ENCODE measurements at places on chromosomes 6 and 20.

GRCh38 chr20:17969278-17969883, 563 bp downstream of the MGME1 start:
- DNase-seq = no peak

- DNase-seq = no peak
Measured at GRCh38 chr6:4212588-4212987, 77.2 kb upstream of the ECI2 start.

DNA sequence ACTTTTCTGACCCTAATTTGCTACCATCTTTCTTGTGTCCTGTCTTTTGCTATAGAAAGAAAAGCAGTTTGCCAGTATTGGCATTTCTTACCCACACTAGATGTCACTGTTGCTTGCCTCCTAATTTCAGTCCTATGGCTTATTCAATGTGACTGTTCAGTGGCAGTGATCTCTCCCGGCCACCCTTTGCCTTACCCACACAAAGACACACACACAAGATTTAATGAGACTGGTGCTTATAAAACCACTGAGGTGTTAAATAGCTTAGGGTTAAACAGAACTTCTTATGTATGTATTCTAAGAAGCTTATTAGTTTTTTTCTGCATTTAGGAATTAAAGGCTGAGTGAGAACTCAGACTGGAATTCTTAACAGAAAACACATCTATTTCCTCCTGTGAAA, 233.6 kb upstream of the ASCC3 start:
- DNase-seq = no peak

DNA sequence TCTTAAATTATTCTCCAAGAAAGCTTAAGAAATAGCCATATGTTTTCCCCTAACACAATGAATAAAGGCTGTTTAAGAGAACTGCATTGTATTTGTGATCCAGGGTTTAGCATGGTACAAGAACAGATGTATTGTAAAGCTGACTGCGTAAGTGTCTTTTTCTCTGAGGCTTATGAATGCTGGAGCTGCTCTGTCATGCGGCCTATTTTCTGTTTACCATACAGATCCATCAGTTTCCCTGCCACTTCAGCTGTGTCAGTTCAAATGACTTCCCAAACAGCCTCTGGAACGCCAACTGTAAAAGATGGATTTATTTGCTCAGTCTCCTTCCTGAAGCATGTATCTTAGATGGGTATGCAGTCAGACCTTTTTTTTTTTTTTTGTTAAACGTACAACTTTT, 419.3 kb upstream of the HS3ST5 start:
- DNase-seq = no peak

DNA sequence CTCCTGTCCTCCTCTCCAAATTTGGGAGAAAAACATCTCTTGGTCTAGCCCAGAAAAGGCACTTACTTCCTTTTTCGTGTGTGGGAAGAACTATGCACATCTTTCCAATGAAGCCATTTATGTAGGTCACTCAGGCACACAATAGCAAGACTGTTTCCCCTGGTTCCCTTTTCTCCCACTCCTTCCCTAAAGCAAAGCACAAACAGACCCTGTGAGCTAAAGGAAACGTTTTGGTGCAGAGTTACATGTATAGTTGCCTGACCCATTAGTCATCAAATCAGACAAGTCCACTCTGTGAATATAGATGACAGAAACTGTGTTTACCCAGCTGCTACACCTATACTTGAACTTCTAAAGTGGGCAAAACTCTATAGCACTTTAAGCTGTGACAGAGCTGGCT, 474.6 kb downstream of the COL12A1 start:
- DNase-seq = no peak

- DNase-seq = peak; percentile 10
Measured at GRCh38 chr6:164039954-164040375, 625.4 kb downstream of the QKI start.

GRCh38 chr20:32918751-32919150, 60.0 kb downstream of the EFCAB8 start:
- no peak for DNase-seq

DNA sequence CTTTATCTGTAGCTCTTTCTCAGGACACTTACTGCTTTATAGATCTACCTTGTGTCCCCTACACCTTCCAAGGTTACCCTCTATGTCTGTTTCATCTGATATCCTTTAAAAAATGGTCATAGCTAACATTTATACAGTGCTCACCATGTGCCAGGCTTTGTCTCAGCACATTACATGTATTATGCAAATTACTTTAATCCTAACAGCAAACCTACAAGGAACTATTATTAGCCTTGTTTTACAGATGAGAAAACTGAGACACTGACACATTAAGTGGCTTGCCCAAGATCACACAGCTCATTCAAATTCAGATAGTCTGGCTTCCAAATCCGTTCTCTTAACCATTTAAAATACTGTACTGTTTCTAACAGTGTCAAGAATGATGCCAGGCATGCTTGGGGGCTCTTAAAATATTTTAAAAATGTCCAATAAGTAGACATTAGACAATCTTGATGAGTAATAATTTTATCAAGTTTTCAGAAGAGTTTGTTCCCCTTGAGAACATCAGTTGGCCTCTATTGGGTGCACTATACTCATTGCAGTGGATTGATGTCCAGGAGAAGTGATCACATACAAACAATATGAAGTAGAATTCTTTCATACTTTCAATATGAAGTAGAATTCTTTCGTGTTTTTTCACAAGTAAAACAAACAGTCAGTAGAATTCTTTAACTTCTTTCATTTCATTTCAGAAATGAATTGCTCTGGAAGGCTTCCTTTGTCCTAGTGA, 69.6 kb downstream of the DNAH8 start:
- no peak for DNase-seq

GRCh38 chr6:12221856-12222255, 68.3 kb upstream of the EDN1 start:
- DNase-seq = no peak

DNA sequence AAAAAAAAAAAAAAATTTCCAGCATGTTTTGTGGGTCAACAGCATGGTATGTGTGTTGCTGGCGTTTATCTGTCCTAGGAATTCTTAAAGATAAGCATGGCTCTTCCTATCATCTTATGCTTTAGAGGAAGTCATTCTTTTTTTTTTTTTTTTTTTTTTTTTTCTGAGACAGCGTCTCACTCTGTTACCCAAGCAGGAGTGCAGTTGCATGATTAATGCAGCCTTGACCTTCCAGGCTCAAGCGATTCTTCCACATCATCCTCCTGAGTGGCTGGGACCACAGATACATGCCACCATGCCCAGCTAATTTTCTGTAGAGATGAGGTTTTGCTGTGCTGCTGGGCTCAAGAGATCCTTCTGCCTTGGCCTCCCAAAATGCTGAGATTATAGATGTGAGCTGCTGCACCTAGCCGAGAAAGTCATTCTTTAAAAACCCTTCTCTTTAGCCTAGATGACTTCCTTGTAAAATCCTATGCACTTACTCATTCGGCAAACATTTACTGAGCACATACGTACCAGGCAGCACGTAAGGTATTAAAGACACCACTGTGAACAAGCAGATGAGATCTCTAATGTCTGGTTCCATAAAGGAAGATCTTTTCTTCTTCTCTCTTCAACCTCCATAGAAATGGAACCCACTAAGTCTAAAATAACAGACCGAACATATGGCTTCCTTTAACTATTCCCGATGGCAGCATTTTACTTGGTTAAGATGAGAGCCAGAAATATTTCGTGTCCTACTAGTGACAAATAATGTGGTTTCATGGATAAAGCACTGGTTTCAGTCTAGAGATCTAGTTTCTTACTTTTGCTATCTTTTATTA, 122.4 kb downstream of the RIN2 start:
- DNase-seq = no peak

DNA sequence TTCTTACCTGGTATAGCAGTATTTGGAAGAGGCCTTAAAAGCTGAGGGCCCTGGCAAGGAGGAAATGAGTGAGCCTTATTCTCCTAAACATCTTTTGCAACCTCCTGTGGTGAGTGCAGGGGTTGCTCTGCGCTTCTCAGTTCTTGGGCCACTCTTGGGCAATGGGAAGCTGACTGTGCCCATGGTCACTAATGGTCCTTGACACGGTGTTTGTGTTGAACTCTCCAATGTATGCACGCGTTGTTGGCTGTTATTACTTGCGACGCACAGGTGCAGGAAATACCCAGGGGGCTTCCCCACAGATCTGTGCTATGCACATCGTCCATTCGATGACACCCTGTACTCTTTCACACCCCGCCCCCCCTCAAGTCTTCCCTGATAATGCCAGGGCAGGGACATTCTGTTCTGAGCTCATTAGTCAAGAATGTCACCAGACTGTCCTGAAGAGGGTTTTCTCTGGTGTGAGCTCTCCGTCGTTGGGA, 79.7 kb downstream of the EDN1 start:
- DNase-seq = no peak

DNA sequence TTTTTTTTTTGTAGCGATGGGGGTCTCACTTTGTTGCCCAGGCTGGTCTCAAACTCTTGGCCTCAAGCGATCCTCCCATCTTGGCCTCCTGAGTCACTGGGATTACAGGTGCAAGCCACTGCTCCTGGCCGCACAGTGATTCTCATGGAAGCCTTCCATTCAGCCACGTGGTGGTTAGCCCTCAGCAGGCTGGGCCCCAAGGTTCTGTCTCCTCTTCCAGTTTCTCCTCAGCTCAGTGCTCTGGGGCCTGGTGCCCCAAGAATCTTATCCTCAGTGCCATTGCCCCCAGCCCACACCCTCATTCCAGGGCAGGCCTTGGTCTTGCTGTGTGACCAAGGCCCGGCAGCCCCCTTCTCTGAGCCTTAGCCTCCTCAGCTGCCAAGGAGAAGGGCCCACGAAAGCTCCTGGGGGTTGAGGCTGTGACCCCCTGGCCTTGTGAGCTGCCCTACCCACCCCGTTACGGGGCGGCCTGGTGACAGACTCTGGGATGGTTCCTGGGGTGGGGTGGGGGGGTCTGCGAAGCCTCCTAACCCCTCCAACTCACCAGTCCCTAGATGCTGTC, 16.4 kb downstream of the SRC start:
- DNase-seq = no peak

DNA sequence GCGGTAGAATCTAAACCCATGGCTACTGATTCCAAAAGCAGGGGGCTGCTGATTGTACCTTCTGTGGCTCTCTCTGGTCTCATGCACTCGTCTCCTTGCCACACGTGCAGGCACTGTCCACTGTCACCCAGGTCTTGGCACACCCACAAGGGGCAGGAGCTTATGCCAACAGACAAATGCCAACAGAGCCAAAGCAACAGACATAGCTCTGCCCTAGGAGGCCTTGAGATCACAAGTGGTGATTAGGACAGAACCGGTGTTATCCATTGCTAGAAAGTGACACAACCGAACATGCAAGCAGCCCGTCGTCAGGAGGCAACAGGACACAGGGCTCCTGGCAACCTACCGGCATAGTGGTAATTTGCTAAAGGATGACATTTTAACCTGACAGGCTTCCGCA, 36.8 kb upstream of the MRPS10 start:
- DNase-seq = no peak

DNA sequence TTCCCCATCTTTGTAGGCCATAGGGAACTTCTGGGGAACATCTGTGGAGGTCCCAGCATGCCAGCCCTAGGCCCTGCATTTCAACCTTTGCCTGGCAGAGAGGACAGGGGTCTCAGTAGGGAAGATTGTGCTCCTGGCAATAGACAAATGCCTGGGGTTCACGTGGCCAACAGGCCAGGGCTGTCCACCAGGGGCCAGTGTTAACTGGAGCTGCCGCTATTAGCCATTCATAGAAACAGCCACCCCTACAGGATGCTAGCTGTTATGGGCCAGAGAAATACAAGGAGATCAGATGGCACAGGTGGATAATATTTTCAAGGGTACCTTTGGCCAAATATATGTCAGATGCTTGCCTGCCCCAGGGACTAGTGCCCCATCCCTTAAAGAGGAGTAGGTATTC, 932.9 kb downstream of the QKI start:
- no peak for DNase-seq

- DNase-seq = no peak
Measured at GRCh38 chr6:109290143-109290931, 91.9 kb downstream of the CD164 start.

DNA sequence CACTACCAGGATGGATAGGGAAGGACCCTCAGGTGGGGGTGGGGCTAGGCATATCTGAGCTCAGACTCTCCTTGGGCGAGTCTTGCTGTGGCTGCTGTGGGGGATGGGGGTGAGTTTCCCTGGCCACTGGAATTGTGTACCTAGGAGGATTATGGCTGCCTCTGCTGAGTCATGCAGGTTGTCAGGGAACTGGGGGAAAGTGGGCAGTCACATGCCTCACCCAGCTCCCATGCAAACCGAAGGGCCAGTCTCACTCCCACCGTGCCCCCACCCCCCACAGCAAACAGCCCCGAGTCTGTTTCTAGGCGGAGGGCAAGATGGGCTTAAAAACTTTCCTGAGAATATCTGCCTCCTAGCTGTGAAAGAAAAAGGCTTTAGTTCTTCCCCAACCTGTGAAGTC, 210.3 kb upstream of the FERMT1 start:
- DNase-seq = no peak

DNA sequence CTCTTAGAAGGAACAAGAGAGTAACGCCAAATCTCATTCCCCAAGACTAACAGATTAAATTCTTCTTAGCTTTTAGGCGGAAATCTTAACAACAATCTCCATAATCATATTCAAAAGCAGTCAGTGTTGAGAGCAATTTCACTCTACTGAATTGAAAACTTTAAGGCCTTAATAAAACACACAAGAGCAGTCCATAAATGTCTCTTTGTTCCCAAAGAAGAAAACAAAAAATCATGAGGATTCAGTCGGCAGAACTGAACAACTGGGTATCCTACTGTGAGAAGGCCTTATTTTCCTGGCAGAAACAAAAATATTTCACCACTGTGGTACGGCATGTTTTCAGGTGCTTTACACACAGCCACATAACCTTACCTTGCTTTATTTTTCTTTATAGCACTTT, 14.4 kb downstream of the ABHD12 start:
- DNase-seq = no peak

- DNase-seq = no peak
Measured at GRCh38 chr6:152402791-152403190, 234.4 kb downstream of the SYNE1 start.

GRCh38 chr6:30543821-30544220, 12.5 kb downstream of the GNL1 start:
- no peak for DNase-seq

- DNase-seq = no peak
Measured at GRCh38 chr6:70371454-70372105, 41.7 kb upstream of the FAM135A start.

GRCh38 chr6:112560651-112561050, 213.5 kb downstream of the RFPL4B start:
- no peak for DNase-seq

GRCh38 chr20:49276961-49277785, 684 bp downstream of the ZNFX1 start:
- DNase-seq = peak; percentile 8

GRCh38 chr20:38427655-38428023, 7.5 kb downstream of the SNHG17 start:
- DNase-seq = no peak

All from stimulated activated CD8-positive, alpha-beta memory T cell treated with anti-CD3 and anti-CD28 coated beads, Interleukin-7, amount 100 ng/mL, for 1 hour (primary cell).